WTC11 (cell line): ENCODE measurements at places on chromosomes 5 and 9. TPM values are rescaled to one million over a fixed set of nuclear protein-coding genes. Genes with fewer than 3 reads are reported as not detected.
A peak's percentile ranks its signal among the peaks of the same experiment; 100 is the strongest.

- DNase-seq = peak; percentile 14
Observed at GRCh38 chr5:41843456-41844370, 26.5 kb downstream of the OXCT1 start.

PTGR1 gene
- total RNA-seq = 41.6 to 51.8 TPM (median 49.0 TPM) in 3 replicates

HAPLN1 gene
- total RNA-seq = 5.3 to 9.4 TPM (median 7.6 TPM) in 3 replicates

DNA sequence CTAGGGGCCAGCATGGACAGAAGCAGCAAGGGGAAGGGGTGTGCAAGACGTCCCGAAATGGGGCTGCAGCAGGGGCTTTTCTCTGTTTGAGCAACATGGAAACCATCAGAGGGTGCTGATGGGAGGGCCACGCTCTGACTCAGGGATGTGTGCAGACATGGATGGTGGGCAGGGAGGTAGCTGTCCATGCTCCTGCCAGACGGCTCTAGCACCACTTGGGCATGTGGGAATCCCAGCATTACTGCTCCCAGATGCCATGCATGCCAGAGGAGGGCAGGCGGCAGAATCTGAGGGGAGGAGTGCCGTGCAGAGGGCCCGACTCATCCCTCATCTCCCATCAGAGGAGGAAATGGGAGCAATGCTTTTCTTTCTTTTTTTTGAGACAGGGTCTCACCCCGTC, 45.6 kb upstream of the SLC25A51 start:
- DNase-seq = no peak

DNA sequence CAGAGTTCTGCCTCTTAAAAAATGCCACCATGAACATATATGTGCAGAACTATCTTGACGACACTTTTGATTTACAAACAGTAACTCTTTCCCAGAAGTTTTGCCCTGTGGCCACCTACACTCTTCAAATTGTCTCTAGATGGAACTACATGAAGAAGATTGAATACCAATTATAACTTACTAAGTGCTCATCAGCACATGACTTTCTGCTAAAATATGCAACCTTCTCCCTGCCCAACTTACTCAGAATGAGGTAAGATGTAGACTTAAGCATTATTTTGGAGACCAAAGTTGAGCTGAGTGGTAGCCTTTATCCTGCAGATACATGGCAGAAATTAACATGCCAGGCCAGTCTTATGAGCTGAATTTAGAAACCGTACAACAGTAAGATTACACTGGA, 105.4 kb downstream of the SEMA5A start:
- DNase-seq = no peak

GRCh38 chr9:137592767-137593166, 2.5 kb upstream of the ZMYND19 start:
- no peak for DNase-seq

GRCh38 chr9:94140418-94140780, 56.1 kb downstream of the PTPDC1 start:
- DNase-seq = no peak

PCDHGB6 gene
- 6.0 to 6.7 TPM (median 6.1 TPM) in 3 replicates for total RNA-seq
